ENCODE measurements at places on chromosomes 2 and 18.

GRCh38 chr2:205789906-205790305, 107.6 kb downstream of the NRP2 start:
- DNase-seq: no peak

DNA sequence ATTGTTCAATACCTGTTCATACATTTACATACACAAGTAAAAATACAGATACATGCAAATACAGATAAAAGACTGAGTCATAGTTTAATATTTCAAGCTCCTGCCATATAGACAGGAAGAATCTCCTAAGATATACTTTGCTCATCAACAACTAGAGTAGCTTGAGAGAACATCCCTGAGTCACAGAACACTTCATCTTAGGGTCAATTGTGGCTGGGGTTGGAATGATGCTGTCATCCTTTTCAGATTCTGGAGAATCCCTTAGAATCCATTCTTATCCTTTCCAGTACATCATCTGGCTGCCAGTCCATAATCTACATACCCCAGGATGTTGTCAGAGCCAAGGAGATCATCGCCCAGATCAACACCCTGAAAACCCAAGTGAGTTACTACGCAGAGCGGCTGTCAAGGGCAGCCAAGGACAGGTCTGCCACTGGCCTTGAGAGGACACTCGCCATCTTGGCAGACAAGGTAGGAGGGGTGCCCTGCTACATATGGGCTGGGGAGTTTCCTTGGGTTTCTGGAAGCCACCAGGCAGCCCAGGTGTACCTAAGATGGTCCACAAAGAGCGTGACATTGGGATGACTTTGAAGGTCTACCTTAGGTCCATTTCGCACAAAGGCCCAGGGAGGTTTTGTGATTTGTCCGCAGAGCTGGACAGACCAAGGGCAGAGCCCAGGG, 55.7 kb downstream of the COA5 start:
- no peak for DNase-seq

DNA sequence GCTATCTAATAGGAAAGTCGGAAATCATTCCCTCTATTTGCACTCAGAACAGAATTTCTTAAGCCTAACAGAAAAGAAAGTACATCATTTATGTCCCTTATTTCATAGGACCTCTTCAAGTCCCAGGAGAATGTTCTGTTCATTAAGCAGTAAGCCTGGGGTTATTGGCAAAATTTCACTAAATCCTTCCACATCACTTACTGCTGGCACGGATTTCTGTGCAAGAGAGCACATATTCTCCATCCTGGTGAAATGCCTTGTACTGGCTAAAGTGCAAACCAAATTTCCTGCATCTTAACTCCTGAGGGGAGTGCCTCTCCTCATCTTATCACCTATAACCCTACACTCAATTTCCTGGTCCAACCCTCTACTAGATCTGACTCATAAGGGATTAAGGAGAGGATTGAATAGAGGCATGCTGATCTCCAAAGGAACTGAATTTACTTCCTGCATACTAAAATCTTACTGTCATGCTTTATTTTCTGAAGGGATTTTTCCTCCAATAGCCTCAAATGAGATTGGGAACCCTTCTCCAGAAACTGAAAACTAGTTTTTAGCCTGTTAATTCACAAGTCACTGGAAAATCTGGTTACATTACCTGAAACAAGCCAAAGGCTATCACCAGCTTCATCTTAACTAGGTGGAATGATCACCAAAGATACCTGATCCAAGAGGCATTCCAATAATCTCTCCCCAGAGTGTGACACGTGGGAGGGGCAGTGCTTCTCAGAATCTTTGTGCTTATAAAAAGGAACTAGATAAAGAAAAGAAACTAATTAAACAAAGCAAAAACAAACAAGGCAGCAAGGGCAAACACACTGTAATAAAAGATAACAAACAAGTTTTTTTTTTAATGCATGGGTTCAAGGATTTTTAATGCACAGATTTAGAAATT, 311.1 kb downstream of the NR4A2 start:
- no peak for DNase-seq

GRCh38 chr2:102660070-102660469, 40.7 kb downstream of the SLC9A2 start:
- DNase-seq: no peak

- DNase-seq: peak; percentile 81
Measured at GRCh38 chr2:202032846-202033316, 774 bp upstream of the FZD7 start.

DNA sequence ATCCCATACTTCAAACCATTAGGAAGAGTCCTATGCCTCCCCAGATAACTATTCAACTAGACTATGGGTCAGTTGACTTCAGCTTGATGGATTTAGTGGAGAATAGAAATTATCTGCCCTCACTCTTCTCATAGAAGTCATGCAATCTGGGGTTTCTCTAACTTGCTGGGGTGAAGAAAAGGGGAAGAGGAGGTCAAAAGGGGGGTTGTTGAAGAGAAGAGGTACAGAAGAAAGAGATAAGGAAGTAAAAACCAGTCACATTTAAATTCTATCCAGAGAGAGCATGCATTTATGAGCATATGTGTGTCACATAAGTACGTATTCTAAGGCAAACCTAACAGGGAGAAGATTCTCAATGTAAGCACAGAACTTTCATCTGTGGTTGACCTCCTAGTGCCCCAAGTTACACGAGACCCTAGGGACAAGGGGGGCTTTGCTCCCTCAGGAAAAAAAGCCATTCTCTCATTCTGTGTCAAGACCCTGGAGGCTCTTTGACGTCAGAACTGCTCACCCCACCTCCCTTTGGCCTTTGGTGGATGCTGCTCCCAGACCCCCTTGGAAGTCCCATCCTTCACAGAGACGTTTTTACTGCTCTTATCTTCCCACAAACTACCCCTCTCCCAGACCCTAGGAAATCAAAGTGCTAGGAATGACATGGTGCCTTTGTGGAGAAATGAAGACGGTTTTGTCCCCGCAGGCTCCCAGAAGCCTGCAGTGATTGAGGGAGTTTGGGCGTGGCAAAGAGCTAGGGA, 236.8 kb upstream of the TNP1 start:
- DNase-seq: peak; percentile 20

DNA sequence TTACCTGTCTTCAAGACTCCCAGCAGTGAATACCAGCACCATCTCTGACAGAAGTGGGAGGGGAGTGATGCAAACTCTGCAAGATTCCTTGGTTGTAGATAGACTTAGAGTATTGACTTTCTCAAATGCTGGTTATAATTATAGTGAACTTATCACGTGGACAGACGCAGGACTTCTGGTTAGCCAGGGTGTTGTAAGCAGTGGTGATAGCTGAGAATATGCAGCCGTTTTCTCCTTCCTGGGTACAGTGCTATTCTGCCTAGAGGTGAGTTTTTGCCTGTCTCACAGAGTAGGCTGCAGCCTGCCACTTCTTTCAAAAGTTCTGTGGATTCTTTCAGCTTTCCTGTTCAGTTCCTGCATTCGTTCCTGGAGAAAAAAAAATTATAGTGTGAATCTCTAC, 733 bp upstream of the CXCR2 start:
- no peak for DNase-seq

DNA sequence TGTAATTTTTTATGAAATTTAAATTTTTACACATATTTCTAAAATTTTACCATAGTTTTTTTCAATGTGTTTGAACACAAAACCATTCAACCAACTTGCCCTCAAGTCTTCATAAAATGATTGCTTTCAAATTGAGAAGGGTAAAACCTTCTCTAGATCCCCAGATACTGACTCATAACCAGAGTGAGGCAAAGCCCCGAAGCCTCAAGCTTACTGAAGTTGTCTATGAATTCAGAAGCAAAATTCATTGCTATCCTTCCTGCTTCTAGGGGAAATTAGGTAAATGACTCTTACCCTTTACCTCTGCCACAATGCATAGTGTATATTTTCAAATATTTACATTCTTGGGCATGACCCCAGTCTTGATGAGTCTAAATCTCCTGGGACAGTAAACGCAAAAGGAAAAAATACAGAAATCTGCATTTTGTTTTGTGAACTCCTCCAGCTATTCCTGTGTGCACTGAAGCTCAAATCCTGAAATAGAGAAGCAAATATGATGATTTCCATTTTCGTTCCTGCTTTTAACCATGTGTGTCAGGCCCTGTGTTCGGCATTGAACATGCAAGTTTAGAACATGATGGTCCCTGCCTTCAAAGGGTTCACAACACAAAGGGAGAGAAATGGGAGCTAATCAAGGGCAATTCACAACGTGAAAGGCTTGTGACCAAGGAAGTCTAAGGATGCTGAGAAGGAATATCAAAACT, 246.3 kb downstream of the SUCLG1 start:
- no peak for DNase-seq

GRCh38 chr2:12296915-12297314, 419.8 kb upstream of the TRIB2 start:
- no peak for DNase-seq

DNA sequence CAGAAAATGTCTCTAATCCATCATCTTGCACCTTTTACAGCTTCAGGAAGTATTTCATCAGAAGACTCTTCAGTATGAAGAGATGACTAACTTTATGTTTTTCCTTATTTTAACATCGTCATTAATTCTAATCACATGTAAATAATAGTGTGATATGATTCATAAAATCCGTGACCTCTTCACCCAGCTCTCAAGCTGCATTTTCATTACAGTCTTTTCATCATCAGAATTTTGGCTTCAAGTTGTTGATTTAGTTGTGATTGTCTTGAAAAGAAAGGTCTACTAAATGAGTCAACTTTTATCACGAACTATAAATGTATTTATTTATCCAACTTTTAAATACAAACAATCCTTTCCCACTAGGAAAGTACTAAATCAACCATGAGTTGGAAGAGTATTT, 410.3 kb downstream of the LRP1B start:
- no peak for DNase-seq

DNA sequence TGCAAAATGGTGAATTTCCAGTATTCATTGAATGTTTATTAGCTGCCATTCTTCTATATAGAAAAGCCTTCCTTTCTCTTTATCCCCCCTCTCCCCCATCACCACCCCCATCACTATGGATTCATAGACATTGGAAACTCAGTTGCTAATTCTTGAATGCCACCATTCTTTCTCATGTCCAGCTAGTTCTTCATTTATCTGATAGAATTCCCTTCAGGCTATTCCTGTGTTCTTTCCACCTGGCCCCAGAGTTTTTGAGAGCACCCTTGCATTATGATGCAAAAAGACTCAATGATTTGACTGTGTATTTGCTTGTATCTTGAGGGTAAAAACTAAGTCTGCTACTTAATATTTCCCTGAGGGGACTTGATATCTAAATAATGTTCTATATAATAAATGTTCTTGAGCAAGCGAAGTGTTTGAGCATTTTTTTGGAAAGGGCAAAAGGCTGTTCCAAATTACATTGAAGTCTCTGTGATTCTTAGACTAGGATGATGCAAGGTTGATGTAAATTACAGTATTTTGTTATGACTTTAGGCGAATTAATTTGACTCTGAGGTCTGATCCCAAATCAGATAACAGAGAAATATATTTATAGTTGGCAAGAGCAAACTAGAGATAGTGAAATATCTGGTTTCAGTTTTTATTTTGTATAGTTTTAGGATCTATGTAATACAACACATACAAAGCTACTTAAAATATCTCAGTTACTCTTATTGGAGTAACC, 18.8 kb upstream of the SOS1 start:
- DNase-seq: no peak

DNA sequence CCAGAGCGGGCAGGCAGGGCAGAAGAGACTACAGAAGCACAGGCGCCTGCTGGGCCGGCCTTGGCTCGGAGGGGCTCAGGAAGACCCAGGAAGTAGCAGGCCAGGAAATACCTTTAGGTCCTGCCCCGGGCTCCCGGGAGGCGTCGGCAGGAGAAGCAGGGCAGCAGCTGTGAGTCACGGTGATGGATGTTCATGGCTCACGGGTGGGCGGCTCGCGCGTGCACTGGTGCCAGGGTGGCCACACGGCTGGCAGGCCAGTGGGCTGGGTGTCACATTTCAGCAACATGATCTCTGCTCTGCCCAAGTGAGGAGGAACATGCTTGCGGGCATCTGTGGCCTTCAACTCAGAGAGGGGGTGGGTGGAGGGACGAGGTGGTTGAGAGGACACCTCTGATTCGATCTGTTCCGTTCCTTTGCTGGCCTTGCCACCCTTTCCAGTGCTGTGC, 139.3 kb downstream of the KLHL29 start:
- peak; percentile 54 for DNase-seq

DNA sequence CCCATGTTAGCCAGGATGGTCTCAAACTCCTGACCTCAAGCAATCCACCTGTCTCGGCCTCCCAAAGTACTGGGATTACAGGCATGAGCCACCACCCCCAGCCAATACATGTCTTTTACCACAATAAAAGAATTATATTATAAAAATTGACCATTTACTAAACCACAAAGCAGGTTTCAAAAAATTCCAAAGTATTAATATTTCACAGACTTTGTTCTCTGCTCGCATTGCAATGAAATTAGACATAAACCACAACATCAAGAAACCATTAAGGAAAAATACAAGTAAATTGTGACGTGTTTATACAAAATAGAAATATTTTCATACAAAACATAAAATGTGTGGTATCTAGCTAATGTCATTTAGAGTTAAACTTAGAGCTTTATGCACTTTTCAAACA, 13.4 kb upstream of the MAPRE3 start:
- DNase-seq: no peak

DNA sequence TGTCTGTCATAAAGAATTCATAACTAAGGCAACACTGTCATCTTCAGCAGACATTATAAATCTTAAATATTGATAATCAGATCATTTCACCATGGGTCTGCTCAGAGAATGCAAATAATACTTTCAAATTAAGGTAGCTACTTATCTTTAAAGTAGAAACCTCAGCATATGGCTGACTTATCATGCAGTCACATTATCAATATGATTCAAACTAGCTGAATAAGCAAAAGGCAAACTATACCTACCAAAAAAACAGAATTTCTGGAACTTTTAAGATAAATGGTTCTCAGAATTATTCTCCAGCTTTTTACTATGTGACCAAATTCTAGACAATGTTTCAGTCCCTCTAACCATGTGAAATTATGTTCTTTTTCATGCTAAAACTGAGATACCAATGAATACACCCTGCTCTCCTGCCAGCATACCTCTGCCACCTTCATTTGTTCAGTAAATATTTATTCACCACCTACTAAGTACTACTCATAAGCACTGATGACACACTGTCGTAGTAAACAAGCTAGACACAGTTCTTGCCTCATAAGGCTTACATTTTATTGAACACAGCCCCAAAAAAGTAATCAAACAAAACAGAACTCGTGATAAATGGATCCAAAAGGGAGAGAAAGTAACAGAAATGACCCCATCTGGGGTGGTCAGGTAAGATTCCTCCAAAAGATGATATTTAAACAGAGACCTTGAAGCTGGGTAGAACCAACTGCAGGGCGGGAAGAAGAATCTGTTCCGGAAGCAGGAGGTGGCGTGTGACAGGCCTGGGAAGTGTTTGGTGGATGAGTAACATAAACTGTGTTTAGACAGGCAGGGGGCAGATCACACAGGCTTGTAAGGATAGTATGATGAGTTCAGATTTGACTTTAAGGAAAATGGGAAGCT, 17.7 kb downstream of the SPIRE1 start:
- DNase-seq: no peak
